ENCODE measurements at places on chromosomes 3 and 15.

GRCh38 chr15:74723754-74724334 lies 1.5 kb downstream of the CYP1A1 start:
- no peak for DNase-seq

DNA sequence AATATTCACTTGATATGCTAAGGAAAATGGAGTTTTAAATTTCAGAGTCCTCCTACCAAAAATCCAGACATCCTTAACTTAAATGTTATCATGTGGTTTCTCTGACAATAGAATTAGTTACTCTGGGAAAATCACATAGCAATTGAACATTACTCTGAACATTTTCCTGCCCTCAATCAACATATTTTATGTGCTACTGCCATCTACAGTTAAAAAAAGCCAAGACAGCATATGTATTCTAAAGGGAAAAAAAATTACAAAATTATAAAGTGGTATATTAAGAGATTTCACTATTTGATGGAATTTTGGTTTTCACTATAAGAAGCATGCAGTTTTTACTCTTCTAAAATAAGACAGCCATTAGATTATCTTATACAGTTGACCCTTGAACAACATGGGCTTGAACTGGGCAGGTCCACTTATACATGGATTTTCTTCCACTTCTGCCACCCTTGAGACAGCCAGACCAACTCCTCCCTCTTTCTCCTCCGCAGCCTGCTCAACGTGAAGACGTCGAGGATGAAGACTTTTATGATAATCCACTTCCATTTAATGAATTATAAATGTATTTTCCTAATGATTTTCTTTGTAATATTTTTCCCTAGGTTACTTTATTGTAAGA lies 122.3 kb downstream of the ATP1B3 start:
- DNase-seq, result no peak

- DNase-seq, result no peak
These were observed 992 bp downstream of the RHOV start for GRCh38 chr15:40872791-40873693.

DNA sequence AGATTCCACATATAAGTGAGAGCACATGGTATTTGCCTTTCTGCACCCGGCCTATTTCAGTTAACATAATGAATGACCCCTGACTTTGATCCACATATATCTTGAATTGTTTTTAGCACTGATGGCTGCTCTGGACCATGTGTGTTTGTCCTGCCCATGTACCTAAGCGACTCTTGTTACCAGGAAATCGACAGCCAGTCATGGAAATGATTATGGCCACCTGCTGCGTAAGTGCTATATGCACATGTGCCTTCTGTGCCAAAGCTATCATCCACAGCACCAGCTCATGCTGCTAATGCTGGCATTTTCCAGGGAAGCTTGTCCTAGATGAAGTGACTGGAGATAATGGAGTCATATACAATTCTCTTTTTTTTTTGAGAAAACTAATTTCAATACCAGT lies 103.7 kb downstream of the PEX5L start:
- DNase-seq, result no peak

GRCh38 chr3:155179437-155179827 lies 99.3 kb downstream of the MME start:
- DNase-seq, result no peak

DNA sequence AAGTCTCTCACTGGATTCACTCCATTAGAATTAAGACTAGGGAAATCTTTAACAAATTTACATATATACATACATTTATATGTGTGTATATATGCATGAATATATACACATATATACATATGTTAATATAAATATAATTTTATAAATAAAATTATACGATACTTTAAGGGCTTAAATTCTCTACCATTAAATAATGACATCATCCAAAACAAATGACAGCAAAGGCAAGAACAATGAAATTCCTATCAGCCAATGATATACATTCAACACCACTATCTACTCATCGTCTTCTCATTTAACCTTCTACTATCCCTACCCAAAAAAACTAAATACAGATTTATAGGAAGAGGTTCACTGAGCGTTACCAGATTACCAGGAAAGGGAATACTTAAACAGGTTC lies 152.0 kb downstream of the VPS13C start:
- no peak for DNase-seq

- DNase-seq, result no peak
These were observed 15.9 kb upstream of the SMAD3 start for GRCh38 chr15:67049351-67050044.

DNA sequence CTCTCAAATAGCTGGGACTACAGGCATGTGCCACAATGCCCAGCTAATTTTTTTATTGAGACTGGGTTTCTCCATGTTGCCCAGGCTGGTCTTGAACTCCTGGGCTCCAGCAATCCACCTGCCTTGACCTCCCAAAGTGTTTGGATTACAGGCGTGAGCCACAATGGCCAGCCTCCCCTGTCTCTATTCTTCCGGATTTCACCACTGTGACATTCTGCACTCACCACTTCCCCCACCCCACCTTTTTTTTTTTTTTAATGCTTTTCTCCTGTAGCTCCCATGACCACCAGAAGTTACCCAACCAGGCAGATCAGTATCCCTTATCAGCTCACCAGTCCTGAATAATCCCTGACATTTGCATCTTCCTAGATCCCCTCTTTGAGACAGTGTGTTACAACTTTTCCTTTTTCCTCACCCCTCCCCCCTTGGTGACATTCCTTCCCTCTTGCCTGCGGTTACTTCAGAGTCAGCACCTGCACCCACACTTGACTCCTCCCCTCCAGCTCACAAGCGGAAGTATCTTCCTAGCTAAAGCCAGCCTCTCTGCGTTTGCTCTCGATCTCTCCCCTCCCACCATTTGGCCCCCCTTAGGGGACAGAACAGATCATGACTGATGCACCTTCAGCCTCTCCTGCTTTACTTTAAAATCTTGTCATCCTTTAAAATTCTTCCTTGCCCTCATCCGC lies 13.5 kb upstream of the ZNF592 start:
- DNase-seq, result no peak

DNA sequence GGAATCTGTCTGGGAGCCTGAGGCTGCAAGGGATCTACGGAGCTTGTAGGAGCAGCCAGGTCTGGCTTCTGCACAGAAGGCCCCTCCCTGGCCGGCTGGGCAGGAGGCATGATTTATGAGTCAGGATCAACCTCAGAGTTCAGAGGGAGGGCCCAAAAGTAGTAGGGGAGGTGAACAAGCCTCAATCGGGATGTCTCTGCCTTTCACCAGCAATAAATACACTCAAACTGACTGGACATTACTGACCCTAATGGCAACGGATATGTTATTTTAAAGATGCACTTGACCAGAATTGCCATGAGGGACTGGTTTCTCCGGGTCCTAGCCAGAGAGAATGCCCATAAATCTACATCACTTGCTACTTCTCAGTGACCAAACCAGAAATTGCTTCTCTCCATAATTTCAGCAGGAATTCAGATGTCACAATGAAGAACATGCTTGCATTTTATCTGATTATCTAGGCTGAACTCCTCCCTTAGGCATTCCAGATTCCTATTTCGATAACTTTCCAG lies 109.6 kb upstream of the LMOD3 start:
- DNase-seq, result no peak

DNA sequence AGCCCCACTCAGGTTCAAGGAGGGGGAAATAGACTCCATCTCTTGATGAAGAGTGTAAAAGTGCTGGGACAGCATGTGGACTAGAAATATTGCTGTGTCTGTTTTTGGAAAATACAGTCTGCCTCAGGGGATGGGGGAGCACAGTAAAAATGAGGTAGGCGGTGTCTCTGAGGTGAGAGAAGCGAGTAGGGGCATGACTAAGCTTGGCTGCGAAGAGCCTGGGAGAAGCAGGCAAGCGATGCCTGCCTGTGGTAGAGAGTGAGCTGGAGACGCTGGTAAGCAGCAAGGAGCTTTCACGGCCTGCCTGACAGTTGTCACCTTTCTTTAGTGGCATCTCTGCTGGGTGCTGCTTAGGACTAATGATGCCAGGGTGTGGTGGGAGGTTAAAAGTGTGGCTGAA lies 49.0 kb upstream of the DCLK3 start:
- DNase-seq, result no peak

GRCh38 chr15:76575274-76575673 lies 238.7 kb downstream of the ISL2 start:
- no peak for DNase-seq

DNA sequence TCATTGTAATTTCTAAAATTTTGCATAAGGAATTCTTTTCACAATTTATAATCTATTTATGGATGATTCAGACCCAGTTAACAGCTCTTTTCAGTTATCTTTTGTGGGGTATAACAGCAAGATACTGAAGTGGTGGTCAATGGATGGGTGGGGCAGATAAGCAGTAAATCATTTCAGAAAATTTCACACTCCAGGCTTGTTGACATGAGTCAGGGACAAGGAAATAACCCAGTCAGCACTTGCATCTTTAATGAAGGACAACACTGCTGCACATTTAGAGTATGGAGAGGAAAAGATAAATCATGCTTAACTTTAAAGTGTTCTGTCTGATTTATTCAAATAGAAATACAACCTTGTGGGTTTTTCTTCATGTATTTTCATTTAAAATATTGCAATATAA lies 181.6 kb downstream of the ROBO1 start:
- no peak for DNase-seq

- no peak for DNase-seq
These were observed 1.3 kb upstream of the TWF2 start for GRCh38 chr3:52240059-52240885.

- DNase-seq, result no peak
These were observed 16.9 kb upstream of the C3orf38 start for GRCh38 chr3:88132894-88133293.

Data from stimulated activated CD4-positive, alpha-beta T cell treated with anti-CD3 and anti-CD28 coated beads, Interleukin-1b, Interleukin-23, amount 100 ng/mL, for 1 hour (primary cell).